ENCODE measurements at places on chromosomes 7 and 10.

DNA sequence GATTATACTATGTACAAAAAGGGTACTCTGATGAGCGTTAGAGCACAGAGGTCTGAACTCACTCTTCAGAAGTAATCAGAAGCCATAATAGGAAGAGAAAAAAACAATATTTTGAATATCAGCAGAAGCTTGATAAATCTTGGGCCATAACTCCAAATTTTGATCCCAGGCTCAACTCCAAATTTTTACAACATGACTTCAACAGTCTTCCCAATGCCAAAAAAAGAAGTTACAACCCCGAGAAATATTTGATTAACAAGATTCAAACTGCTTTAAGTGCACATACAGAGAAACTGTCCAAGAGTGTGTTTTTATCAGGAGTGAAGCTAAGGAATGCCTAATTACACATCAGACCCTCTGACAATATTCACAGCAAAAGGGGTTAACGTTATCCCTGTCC lies 7.5 kb downstream of the MPP7 start:
- DNase-seq = no peak

DNA sequence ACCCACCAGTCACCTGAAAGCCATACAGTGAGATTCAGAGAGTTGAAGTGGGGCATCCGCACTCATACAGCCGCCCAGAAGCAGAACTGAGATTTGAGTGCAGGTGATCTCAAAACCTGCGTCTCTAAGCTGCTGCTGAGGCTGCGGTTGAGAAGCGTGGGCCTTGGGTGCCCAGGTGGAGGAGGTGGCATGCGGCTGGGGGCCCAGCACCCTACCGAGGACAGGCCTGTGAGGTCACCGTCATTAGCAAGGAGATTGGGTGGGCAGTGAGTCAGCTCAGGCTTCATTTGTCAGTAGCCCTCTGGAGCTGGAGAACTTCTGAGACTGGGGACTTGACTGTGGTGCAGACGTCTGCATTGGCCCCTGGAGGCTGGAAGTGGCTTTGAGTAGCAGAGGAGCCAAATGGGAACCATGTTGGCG lies 29.8 kb downstream of the ZMIZ1 start:
- DNase-seq = no peak

- DNase-seq = no peak
These were observed 90.2 kb upstream of the RAB18 start for GRCh38 chr10:27413831-27414348.

DNA sequence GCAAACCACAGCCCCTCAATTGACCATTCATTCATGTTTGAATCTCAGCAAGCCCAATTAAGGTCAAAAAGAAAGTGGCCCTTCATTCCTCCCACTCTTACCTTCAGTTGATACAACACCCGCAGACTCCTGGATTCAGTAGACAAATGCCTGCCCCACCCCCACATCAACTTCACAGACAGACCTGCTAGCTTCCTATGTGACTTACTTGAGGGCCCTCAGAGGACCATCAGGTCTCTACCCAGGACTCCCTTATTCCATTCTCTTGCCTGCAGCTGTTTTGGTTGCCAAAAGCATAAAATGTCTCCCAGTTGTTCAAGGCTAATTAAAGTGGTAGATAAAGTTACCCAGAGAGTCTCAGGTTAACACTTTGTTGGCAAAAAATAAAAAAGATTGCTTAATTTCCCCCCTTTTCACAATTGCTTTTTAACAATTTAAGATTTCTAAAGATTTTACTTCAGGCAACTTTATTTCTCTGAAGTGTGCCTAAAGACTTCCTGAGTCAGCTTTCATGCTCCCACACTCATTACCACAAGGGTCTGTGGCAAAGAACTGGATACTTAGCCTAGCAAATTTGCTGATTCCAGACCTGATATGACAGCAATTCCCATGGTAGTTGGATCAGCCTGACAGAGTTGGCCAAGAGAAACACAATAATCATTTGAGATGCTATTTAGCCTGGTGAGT lies 3.3 kb upstream of the MTERF1 start:
- DNase-seq = no peak

- DNase-seq = no peak
These were observed 22.9 kb upstream of the MTPAP start for GRCh38 chr10:30371954-30372353.

- DNase-seq = no peak
These were observed 2.6 kb downstream of the CAMK2B start for GRCh38 chr7:44322631-44323363.

Measured in ureter (tissue), 1 donor.